ENCODE measurements at places on chromosomes 4 and X.

GRCh38 chr4:73252001-73252400, 6.6 kb downstream of the ANKRD17 start:
- no peak for DNase-seq

DNA sequence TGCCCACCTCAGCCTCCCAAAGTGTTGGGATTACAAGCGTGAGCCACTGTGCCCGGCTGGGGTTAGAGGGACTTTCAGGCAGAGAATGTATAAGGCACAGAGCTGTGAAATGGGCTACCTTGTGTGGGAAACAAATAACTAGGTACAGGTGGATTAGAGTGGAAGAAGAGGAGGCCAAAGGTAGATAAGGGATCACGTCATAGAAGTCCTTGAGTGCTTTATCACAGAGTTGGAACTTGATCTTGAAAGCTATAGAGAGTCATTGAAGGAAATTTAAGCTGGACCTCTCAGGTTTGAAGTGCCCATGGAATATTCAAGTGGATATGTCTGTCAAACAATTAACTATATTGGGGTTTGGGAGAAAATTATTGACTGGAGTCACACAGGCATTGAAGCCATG, 8.4 kb downstream of the N4BP2 start:
- no peak for DNase-seq

DNA sequence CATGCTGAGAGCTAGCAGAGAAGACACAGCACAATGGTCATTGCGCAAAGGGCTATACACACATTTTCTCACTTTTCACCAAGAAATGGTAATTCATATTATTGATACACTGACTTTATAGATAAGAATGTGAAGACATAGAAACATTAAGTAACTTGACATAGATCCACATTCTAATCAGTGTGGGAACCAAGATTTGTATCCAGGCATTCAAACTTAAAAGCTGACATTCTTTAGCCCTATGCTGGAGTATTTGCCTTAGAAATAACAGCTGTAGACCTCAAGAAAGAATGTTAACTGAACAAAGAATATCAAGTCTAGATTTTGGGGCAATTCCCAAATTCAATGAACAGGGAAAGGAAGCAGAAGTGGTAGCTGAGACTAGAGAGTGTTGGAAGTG, 384.8 kb downstream of the IL15 start:
- no peak for DNase-seq

GRCh38 chrX:101958139-101958538, 26.3 kb upstream of the ZMAT1 start:
- no peak for DNase-seq

- DNase-seq: no peak
Observed at GRCh38 chr4:71232056-71232430, 106.8 kb upstream of the SLC4A4 start.

- no peak for DNase-seq
Observed at GRCh38 chr4:153448003-153448731, 18.0 kb upstream of the TMEM131L start.

DNA sequence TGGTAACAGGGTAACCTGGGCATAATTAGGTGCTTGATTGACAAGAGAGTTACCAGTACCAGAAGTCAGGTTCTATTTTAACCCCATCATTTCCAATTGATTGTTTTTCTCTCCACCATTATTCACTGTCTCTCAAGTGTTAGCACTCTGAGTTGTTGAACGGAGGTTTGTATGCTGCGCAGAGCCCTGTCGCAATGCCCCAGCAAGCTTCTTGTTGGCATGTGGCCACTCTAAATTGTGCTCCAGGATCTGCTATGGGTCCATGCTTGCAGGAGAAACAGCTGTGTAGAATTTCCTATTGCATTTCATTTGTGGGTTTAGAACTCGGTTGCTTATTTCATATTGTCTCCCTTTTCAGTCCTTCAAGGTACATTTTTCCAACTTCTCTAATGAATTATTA, 98.2 kb downstream of the KLHL8 start:
- DNase-seq: no peak

DNA sequence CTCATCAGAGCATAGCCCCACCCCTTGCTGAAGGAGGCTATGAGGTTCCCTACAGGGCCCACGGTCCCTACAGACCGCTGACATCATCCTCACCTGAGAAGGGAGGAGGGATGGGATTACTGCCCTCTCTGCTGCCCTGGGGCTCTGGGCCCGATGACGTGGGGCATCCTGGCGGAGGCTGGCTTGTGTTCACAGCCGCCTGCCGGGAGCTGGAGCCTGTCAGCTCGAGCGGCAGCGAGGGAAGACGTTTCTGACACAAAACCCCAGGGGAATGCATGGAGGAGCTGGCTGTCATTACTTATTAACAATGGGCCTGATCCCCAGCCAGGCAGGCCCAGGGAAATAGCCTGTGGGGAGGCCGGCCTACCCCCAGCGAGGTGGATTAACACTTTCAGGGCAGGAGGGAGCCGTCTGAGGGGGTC, 106.6 kb upstream of the ATP6AP2 start:
- no peak for DNase-seq

GRCh38 chr4:1610791-1611500, 73.2 kb downstream of the FAM53A start:
- no peak for DNase-seq

- no peak for DNase-seq
Observed at GRCh38 chrX:38970074-38970473, 168.8 kb downstream of the MID1IP1 start.

- no peak for DNase-seq
Observed at GRCh38 chrX:138150709-138151108, 560.8 kb downstream of the FGF13 start.

DNA sequence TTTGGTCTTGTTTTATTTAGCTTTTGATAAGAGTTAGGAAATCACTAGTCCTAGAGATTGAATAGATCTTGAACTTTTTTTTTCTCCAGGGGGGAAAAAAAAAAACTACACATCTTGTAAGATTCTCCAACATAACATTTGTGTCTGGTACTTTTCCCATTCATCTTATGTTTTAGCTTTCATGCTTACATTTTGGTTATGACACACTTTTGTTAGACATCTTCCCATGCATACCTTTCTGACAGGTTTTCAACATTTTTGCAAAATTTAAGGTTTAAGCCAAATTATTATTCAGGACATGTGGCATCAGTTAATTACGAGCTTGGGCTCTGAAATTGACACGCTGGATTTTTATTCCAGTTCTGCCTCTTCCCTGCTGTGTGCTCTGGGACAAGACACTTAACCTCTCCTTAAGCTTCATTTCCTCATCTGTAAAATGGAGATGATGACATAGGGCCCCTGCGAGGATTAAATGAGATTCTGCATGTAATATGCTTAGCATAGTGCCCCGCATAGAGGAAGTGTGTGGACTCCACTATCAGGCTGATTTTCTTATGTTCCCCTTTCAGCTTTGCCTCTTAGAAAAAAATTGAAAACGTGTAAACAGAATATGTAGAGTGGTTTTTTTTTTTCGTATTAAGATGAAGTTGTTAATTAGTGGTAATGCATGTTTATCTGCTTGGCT, 5.3 kb downstream of the KIT start:
- no peak for DNase-seq

DNA sequence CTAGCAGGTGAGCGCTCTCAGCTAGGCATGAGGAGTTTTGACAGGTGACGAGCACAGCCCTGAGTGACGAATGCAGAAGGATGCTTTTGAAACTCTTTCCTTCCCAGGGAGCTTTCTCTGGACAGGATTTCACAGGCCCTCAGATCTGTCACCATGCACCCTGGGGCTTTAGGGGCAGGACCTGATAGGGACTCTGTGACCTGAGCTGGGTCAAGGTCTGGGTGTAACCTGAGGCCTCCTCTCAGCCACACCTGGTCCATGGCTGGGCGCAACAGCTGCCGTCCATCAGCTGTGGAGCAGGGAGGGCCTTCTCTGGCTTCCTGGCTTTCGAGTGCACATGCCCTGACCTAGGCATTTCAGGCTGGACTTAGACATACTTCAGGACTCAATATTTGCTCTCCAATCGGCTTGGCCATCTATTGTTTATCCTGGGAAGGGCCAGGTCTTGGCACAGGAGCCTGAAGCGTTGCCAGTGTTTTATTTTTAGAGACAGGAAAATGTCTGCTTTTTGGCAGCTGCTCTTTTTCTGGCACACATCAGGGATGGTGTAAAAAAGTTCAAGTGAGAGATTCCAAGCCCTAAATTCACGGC, 56.4 kb downstream of the C4orf51 start:
- no peak for DNase-seq

GRCh38 chrX:19358521-19358920, 14.8 kb downstream of the PDHA1 start:
- DNase-seq: no peak

GRCh38 chr4:189377569-189377968, 563.1 kb upstream of the FRG1 start:
- DNase-seq: no peak

DNA sequence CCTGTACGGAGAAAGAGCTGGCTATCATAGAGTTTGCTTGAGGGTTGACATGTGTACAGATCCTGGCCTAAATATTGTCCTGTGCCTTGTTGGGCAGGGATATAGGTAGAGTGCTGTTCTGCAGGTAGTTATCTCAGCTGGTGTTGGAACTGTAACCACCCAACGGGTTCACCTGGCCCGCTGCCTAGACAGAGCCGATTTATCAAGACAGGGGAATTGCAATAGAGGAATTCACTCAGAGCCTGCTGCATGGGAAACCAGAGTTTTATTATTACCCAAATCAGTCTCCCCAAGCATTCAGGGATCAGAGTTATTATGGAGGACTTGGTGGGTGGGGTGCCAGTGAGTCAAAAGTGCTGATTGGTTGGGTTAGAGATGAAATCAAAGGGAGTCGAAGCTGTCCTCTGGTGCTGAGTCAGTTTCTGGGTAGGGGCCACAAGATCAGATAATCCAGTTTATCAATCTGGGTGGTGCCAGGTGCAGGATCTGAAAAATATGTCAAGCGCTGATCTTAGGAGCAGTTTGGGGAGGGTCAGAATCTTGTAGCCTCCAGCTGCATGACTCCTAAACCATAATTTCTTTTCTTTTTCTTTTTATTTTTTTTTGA, 42.5 kb upstream of the XIAP start:
- no peak for DNase-seq

GRCh38 chrX:30296408-30297254, 12.6 kb downstream of the NR0B1 start:
- DNase-seq: no peak

DNA sequence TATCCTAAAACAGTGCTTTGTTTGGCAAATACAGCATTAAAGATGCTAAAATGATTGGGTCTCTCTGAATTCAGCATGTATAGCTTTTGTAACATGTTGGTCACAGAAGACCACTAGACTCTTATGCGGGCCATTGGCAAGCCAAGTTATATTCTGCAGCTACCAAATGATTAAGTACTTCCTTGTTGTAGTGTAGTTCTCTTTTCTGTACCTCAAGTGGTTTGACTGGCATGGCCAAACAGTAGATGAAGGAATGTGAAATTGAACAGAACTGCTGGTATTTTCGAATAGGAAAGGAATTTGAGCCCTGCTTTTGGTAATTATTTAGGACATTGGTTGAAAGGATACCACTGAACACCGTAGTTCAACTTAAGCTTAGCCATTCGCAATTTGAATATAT, 193.9 kb upstream of the GPC4 start:
- DNase-seq: no peak

DNA sequence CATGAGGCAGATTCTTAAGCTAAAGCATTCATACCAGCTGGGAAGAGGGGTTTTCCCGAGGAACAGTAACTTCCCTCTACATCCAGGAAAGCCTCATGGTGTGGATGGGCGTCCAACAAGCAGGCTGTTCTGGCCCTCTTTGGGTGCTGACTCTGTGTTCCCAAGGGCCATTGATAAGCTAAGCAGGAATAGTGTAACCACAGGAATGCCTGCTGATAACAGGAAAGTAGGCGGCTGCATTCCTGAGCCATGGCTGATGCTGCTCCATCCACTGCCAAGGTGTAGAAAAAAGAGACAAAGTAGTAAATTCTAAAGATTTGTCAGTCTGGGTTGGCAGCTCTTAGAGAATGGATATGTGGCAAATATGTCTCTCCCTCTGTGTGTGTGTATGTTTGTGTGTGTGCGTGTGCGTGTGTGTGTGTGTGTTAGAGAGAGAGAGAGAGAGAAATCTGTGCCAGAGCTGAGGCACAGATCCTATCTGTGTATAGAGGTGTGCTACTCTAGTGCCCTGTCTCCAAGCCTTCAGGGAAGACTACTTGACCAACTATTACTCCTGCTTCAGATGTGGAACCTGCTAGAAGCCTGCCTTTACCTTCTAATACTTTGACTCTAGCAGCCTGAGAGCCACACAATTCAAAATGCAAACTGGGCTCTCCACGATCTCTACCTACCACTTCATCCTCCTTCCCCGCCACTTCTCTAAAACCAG, 353.1 kb upstream of the NR3C2 start:
- DNase-seq: no peak

DNA sequence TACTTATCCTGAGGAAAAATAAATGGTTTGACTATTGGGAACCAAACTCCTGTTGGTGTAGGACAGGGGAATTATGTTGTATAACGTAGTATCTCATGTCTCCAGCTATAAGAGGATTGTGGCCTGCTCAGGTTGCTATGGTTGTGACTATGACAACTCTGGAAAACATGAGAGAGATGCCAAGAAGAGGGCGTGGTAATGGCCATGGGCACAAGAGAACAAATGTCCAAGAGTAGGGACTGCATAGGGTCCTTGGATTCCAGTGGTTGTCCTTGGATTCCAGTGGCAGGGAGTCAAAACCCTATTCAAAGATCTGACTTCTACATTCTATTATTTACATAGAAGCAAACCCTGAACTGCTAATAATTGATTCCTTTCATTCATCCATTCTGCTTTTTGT, 6.8 kb upstream of the MOB1B start:
- DNase-seq: no peak

DNA sequence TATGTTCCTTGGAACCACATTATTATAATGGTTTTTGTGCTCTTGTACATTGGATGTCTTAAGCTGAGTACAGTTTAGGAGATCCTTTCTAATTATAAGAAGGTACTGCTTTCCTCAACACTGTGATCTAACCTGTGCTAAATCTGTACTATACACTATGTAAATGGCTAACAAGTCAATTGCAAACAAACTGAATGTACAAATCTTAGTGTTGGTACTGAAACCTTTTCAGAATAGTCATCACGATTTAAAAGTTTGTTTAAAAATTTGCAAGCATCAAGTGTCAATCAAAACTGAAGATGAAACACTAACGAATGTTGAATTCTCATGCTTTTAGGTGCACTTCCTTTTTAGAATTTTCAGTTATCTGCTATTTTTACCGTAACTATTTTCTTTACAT, 2090.4 kb upstream of the TENM3 start:
- no peak for DNase-seq

DNA sequence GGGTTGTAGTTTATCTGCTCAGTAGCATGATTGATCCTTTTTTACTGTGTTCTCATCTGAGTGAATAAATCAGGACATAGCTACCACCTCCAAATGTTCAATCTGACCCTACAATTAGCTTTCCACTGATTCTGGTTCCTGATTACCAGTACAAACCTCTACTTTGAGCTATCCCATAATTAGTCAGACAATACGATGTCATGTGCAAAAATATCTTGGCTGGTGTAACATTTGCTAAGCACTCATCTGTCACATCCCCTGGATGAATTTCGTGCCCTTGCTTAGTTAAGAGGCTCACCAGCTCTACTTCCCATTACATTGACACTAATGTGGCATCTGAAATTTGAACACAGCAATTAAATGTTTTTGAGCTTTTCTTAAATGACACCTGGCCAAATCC, 1101.0 kb upstream of the PCDH7 start:
- DNase-seq: no peak

- DNase-seq: no peak
Observed at GRCh38 chr4:120158046-120158445, 91.4 kb upstream of the MAD2L1 start.
